Substantia nigra (tissue), 51 donors: ENCODE measurements at places on chromosomes 5 and 9.
A peak's percentile ranks its signal among the peaks of the same experiment; 100 is the strongest.

GRCh38 chr5:173715607-173716006 lies 99.2 kb upstream of the BOD1 start:
- DNase-seq, result no peak

GRCh38 chr9:124593200-124593599 lies 86.0 kb upstream of the NR5A1 start:
- no peak for DNase-seq

DNA sequence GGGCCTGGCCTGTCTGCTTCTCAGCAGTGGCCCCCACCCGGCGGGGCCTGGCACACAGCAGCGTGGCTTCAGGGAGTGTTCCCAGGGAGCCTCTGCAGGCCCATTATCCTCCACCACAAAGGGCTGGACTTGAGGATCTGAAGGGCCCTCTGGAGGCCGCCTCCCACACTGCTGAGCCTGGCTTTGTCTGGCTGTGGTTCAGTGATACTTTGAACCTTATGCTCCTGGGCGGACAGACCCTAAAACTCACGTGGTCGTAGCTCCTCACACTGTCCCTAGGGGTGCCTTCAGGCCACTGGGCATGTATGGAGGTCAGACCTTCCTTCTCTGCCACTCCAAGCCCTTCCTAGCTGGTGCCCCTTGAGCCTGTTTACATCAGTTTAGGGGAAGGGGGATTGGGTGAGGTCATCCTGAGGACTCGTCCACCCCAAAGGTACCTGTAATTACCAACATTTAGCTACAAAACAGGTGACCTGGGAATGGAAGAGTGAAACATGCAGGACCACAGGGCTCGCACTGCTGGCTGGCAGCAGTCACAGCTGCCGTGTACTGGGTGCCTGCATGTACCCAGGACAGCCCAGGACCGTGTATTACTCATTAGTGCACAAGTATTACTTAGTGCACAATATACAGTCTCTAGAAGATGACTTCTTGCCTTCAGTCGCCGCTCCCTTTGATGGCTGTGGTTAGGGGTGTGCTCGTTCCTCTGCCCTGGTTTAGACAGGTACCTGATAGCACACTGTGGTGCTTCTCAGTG lies 8.5 kb downstream of the GRHPR start:
- DNase-seq, result peak; percentile 66

DNA sequence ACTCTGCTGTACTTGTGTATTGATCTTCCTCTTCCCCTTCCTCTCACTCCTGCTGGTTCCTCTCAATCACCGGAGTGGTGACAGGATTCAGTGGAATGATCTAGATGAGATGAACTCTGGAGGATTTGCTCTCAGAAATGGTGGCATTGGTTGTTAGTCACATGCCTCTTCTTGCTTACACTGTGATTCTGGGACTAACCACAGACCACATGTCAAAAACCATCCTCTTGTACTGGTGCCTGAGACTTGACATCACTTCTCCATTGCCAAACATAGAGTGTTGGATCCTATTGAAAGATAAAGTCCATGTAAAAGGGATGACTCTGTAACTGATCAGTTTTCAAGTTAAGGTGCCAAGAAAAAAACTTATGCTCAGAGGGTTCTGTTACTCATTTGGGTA lies 506.5 kb downstream of the DMAC1 start:
- no peak for DNase-seq

GRCh38 chr5:15521381-15522186 lies 21.6 kb downstream of the FBXL7 start:
- DNase-seq, result no peak

GRCh38 chr5:140140435-140140834 lies 14.7 kb downstream of the IGIP start:
- no peak for DNase-seq

GRCh38 chr5:139758510-139759075 lies 37.0 kb upstream of the PSD2 start:
- no peak for DNase-seq

DNA sequence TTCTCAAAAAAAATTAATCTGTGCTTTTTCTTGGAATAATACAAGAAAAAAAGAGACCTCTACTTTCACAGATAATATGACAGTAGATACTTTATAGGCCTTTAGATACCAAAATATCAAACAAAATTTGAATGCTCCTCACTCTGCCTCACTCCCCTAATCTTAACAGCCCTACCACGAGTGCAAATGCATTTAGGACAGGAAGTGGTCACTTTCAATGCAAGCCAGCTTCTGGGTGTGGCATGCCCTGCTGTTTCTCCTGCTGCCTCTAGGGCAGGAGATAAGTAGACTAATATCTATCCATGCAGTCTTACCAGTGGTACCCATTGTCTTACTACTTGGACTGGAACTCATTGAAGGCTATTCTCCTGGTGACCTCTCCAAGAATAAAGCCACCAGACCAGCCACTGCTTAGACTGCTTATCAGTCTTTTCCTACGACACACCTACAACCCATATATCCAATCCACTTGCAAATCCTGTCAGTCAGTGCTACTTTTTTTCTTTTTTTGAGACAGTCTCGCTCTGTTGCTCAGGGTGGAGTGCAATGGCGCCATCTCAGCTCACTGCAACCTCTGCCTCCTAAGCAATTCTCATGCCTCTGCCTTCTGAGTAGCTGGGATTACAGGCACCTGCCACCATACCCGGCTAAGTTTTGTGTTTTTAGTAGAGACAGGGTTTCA lies 23.0 kb downstream of the FRRS1L start:
- DNase-seq, result no peak

DNA sequence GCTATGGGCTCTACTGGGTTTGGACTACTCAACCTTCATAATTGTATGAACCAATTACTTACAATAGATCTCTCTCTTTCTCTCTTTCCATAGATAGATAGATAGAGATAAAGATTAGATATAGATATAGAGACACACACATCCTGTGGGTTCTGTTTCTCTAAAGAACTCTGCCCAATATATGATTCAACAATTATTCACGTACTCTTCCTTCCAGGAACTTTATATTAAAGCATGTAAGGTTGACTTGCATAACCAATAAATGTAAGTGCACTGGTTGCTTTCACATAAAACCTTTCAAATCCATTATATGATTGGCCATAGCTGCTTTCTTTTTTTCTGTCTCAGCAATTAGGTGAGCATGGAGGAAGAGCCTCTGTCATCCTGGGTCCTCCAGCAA lies 46.7 kb upstream of the CDH18 start:
- DNase-seq, result no peak

DNA sequence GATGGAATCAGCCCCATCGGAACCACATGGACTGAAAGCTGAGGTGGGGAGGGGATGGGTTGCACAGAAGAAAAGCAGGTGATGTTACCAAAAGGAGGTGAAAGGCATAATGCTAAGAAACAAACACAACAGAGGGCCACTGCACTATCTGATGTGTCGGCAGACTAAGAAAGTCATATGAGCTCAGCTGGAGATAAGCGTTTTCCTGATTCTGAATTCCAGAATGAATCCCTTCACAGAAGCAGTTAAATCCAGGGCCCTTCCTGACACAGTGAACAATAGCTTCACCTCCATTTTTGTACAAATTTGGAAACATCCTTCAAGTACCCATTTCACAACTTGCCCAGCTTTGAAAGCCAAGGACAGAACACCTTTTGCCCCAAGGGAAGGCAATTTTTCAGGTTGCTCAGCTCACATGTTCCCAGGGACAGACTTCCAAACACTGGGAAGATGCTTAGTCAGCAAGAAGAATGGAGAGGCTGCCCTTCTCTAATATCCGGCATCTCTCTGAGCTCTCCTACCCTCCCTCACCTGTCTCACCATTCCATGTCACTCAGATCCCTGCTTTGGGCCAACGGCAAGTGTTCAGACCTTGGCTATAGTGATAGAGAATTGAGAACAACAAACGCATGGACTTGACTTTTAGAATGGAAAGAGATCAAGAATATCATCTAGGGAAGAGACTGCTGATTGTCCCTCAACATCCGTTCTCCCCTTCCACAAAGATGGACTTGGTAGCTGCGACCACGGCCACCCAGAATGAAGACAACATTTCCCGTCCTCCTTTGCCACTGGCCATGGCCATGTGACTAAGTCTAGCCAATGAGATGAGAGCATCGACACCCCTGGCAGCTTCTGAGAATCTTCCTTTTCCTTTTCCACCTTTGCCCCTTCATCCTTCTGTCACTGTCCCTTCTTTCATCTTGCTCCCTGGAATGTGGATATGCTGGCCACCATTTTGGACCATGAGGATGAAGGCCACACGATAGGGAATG lies 68.6 kb upstream of the IL17B start:
- no peak for DNase-seq

DNA sequence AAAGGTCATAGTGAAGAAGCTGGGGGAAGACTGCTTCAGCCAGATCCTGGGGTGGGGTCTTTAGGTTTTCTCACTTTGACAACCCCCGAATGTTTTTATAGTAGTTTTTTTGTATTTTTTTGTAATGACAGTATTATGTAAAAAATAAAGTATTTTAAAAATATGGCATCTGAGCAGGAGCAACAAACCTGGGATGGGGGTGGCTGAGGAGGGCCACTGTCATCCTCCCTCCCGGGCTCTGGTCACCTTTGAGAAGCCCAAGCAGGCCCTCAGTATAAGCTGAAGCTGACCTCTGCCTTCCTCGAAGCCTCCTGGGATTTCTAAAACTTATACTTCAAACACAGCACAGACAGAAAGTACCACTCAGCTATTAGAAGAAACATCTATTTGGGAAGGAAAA lies 8.7 kb downstream of the DNAJB5 start:
- no peak for DNase-seq

DNA sequence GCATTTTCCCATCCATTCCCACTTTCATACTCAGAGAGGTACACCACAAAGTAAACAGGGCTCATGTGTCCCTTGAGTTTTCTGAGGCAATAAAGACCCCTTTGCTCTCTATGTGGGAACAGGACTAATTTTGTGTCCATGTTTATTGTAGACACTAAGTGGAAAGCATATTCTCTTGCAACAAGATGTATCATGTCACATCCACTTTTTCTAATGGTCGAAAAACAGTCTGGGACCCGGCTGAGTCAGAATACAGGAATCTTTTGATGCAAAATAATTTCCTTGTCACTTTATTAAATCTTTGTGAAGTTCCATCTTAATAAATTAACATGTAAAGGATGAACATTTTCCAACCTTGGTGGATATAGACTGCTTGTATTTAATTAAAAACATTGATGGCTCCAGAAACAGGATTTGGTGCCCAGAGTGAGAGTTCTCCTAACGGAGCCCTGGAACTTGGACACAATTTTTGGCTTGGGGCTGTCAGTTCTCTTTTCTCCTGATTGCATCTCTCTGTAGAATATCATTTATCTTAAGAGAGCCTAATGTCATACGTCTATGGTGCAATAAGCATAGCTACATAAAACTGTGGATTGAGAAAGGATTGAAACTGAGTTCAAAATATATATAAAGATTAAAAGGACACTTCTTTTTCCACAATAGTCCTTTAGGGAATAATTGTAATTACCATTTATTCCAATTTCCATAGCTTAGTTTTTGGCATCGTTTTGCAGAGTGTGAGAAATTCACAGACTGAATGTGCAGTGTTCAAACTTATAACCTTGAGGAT lies 1116.7 kb upstream of the SEMA6A start:
- DNase-seq, result no peak

GRCh38 chr5:36153726-36154125 lies 1.8 kb downstream of the SKP2 start:
- no peak for DNase-seq

DNA sequence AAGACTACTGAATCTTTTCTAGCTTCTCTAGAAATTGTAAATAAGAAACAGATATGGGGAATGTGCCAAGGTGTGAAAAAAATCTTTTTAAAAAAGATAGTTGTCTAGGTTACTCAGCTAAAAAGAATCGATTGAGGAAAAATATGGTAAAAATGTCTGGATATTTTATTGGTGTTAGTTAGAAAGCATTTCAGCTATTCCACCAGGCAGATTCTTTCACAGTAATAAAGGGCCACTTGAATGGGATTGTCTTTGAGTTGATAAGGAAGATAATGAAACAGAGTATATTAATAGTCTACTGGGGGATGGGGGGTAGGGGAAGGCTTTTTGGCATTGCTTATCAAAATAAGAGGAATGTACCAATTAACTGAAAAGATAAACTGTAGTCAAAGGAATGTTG lies 51.9 kb downstream of the SLIT3 start:
- no peak for DNase-seq

GRCh38 chr5:163497315-163497714 lies 8.1 kb upstream of the MAT2B start:
- DNase-seq, result no peak

DNA sequence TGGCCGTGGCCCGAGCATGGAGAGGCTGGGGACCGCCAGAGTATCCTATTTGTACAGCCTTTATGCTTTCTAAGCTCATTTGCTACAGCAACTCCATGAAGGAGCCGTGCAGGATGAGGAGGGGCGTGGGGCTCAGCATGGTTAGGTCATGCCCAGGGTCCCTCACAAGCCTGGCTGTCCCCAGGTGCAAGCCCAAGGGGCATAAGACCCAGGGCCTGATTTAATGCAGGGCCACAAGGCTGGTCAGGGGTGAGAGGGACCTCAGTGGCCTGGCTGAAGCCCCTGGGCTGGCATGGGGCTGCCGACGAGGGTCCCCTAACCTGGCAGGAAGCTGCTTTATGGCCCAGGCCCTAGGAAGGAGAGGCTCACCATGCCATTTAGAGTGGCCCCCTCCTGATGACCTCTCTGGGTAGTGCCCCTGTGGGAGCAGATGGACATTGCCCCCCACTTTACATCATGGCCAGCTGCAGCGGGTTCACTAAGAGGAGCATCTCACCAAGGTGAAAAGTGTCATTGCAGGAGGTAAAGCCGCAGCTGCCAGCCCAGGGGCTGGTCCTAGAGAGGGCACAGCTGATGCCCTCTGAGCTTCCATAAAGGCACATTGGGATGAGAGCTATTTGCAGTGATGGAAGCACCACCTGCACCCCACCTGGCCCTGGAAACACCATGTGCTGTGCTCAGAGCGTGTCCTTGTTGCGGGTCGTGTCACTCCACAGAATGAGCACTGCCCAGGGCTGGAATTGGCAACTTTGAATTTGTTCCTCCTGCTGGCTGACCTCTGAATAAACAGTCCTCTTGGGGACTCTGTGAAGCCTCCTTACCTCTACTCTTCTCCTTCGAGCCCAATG lies 58.9 kb downstream of the ZNF618 start:
- no peak for DNase-seq
